Activated CD8-positive, alpha-beta memory T cell treated with anti-CD3 and anti-CD28 coated beads for 1 hour (primary cell): ENCODE measurements at places on chromosomes 5 and 9.
A peak's percentile ranks its signal among the peaks of the same experiment; 100 is the strongest.

DNA sequence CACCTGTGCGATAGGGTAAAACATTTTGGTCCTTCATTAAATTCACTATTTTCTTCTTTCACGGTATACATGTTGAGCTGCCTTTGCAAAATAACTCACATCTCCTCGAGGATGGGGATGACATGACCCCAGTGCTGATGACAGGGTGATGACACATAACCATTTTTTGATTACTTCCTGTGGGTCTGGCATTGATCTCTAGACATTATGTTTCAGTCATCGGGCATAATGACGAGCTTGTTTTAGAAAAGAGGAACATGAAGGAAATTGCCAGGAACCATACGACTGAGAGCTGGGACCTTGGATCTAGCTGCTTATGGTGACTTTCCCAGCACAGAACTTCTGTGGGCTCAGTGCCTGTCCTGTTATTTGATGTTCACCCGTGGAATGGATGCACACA lies 25.2 kb downstream of the COL5A1 start:
- no peak for DNase-seq

DNA sequence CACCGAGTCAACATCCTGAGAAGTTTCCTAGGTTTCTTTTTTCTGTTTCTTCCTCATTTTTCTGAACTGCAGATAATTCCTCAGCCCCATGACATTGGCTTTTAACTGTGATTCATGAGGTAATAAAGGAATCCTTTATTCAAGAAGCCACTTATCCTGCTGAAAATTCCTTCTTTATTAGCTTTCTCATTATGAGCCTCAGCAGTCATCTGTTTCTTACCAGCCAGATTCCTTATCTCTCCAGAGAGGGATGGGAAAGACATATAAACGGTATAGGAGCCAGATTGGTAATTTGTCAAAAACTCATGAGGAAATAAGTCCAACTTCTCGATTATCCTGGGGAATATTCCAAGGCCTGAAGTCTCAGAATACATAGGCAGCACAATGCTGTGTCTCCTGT lies 465.4 kb downstream of the ICE1 start:
- DNase-seq, result no peak

- no peak for DNase-seq
These were observed 221.8 kb downstream of the MEF2C start for GRCh38 chr5:88660947-88661805.

DNA sequence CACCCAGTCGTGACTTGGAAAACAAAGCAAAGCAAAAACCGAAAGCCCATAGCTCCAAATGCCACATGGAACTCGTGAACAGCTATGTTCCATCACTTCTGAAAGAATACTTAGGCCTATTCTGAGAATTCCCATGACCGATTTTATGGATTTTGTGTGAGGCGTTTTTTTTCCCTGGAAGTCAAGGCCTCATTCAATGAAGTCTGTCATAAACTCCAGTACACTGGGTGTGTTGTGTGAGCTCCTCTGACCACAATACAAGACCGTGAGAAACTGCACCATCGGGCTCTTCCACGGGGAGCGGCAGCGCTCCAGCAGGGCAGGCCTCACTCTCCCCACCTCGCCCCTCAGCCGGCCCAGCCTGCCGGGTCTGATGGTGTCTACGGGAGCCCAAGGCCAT lies 209.5 kb downstream of the FANCC start:
- no peak for DNase-seq

GRCh38 chr9:126838055-126838811 lies 22.2 kb upstream of the ZBTB34 start:
- no peak for DNase-seq

DNA sequence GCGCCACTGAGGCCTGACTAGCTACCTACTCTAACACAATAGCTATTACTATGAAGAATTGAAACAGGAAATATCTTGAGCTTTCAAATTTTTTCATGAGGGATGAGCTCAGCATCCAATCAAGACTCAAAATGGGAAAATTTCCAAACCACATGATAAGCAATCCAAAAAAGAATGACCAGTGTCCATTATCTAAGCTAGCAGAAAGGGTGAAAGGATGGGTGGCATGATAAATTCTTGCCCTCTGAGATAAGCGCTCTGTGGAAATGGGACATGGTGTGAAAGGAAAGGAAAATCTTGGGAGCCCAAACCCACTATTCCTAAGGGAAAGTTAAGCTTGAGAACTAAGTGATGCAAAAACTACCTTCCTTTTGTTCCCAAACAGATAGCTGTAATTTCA lies 170.2 kb upstream of the NREP start:
- DNase-seq, result no peak

- DNase-seq, result no peak
These were observed 44.8 kb downstream of the NACC2 start for GRCh38 chr9:136050266-136050700.

DNA sequence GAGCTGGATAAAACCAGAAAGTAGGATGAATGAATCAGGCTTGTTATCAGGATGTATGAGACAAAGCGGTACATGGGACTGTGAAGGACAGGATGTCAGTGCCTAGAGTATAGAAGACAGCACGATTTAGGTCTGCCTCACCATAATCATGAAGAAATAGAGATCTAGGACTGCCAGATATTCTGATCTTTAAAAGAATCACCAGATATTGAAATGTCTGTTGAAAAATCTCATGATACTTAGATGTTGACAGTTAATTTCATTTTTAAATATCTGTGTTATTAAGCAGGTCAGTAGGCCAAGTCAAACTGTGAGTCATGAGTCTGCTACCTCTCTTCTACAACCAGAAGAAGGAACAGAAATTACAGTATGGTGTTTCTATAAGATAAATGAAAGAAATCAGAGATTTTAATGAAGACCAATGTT lies 65.0 kb downstream of the ST8SIA4 start:
- no peak for DNase-seq

DNA sequence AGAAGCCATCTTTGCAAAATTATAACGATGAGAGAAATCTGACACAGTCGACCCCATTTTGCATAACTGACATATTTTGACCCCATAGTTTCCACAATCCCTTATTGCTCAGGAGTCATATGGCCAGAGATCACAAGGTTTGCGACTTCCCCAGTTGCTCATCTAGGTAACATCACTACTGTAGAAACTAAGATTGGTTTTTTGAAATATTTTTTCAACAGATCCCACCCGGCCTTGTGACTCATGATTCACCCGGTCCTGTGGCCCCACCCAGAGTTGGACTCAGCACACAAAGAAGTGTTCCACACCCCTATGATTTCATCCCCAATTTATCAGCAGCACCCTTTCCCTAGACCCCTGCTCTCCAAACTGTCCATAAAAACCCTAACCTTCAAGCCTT lies 50.2 kb downstream of the TIMD4 start:
- no peak for DNase-seq

DNA sequence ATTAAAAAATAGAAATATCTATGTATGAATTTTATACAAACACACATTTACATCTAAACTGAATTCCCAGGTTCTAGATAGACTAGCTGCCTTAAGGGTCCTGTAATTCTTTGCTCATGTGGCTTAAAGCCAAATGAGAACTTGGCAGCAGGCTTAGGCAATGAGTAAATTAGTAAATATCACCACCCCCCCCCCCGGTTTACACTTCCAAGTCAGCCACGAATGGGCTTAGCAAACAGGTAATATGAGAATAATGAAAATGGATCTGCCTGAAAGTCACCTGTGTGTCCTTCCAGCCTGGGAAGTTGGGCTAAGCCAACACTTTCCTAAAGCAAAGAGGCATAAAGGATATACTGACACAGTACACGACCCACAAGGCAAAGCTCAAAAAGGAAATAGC lies 108.6 kb downstream of the KLHL3 start:
- no peak for DNase-seq

- peak; percentile 31 for DNase-seq
These were observed 33.7 kb downstream of the HAVCR1 start for GRCh38 chr5:157025093-157025698.

GRCh38 chr5:140214831-140215230 lies 39.8 kb downstream of the CYSTM1 start:
- DNase-seq, result no peak

DNA sequence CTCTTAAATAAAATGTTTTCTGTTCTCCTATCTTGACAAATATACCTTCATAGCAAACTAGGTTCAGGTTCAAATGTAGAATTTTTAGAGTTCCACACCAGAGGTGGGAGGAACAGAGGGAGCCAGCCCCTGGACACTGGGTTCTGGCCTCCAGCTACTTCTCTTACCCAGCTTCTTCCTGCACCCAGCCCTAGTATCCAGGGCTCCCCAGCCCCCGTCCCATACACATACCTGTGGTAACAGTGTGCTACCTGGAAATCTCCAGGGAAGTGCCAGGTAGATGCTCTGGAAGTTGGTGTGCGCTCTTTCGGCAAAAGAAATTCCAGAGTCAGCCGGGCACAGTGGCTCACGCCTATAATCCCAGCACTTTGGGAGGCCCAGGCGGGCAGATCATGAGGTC lies 33.9 kb upstream of the IL6ST start:
- DNase-seq, result no peak

DNA sequence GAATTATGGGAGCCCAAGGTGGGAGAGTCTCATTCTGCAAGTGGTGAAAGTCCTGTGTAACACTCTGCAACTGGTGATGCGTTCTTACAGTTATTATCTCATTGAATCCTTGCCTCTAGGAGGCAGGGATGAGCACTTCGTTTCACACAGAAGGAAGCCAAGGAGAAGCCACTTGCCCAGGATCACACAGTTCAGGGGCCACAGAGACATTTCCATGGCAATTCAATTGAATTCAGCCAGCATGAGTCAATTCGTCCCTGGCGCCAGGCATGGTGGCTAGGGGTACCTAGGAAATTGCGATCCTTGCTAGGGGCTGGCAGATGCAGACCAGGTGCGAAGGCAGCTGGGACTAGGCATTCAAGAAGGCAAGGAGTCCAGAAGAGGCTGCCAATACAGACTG lies 26.2 kb downstream of the LHX2 start:
- no peak for DNase-seq

DNA sequence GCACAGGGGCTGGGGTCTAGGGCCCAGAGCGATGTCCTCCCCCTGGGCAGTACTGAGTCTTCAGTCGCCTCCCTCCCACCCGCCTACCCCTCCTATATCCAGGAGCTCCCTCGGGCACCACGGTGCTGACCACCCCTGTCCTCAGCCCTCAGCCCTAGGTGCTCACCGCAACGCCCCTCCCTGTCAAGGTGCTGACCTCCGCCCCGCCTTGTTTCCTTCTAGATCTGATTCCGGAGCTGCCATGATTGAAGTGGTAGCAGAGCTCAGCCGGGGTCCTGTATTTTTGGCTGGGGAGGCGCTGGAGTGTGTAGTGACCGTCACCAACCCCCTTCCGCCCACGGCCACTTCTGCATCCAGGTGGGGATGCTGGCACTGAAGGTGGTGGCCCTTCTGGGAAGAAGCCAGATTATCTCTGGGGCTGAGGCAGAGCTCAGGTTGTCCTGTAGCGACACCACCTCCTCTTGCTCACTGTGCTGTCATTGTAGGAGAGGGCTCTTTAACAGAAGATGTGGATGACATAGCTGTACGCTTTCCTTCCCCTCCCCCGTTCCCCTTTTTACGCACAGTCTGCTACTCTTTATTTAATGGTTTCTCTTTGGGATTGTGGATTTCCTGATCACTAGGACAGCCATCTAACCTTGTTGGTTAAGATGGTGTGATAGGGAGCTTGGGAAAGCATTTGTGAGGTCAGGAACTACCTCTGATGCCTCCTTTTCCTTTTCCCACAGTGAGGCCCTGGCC lies 598 bp downstream of the RGP1 start:
- DNase-seq, result peak; percentile 30

DNA sequence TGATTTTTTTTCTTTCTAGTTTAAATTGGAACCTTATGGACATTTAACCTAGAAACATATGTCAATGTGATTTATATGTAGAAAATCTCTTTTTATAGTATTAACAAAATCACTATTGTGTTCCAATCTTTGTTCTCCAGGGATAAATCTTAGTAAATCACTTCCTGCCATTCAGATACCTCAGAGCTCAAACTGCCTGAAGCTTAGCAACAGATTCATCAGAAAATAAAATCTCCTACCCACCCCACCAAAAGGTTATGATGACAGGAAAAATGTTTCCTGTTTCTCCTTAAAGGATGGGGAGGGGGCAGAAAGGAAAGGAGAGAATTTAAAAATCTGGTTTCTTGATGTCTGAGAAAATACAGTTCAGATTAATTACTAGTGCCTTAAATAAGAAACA lies 105.0 kb upstream of the TUT7 start:
- DNase-seq, result no peak

DNA sequence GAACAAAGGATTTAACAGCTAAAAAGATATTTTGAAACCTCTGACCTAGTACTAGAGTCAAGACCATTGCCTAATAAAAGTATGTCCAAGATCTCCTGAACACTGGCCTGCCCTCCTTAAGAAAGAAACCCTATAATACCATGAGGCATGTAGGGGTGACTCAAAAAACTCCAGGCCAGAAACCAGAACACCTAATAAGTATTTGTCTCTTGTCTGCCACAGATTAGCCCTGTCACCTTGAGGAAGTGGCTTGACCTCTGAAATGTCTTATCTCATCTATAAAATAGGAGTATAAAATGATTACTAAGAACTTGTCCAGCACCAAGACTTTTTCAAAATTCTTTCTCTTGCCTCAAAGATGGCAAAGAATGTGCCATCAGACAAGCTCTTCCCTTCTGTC lies 125.5 kb upstream of the RASGRF2 start:
- DNase-seq, result no peak

DNA sequence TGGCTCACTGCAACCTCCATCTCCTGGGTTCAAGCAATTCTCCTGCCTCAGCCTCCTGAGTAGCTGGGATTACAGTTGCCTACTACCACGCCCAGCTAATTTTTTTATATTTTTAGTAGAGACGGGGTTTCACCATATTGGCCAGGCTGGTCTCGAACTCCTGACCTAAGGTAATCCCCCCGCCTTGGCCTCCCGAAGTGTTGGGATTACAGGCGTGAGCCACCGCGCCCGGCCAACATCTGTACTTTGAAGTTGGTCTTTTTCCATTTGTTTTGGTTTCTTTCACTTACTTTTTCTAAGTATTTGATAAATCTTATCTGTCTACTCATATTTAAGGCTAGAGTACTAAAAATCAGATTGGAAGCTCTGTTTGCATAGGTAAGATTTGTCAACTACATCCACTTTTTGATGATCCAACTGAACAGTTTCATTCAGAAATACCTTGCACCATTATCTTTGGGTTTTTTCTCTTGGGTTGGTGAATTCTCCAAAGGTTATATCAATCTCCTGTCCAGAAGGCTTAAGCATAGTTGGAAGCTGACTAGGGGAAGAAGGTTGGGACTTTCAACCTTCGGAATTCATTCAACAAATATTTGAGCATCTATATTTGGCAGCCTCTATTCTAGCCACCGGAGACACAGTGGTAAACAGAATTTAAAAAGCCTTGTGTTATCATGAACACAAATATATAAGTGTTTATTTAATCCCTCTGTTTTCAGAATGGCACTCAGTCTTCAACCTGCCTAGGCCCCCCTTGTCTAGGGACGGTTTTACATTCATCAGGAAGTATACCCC lies 489.1 kb downstream of the RAB3C start:
- DNase-seq, result no peak

- DNase-seq, result no peak
These were observed 703.5 kb upstream of the WWC1 start for GRCh38 chr5:167587772-167588437.

GRCh38 chr5:169656125-169656901 lies 19.2 kb downstream of the DOCK2 start:
- no peak for DNase-seq
